NCI-H524 treated with DMSO at 0.1 percent for 48 hours (cell line): ENCODE measurements at places on chromosomes 13 and 19.

- no peak for DNase-seq
Observed at GRCh38 chr19:16157601-16158000, 14.1 kb downstream of the HSH2D start.

DNA sequence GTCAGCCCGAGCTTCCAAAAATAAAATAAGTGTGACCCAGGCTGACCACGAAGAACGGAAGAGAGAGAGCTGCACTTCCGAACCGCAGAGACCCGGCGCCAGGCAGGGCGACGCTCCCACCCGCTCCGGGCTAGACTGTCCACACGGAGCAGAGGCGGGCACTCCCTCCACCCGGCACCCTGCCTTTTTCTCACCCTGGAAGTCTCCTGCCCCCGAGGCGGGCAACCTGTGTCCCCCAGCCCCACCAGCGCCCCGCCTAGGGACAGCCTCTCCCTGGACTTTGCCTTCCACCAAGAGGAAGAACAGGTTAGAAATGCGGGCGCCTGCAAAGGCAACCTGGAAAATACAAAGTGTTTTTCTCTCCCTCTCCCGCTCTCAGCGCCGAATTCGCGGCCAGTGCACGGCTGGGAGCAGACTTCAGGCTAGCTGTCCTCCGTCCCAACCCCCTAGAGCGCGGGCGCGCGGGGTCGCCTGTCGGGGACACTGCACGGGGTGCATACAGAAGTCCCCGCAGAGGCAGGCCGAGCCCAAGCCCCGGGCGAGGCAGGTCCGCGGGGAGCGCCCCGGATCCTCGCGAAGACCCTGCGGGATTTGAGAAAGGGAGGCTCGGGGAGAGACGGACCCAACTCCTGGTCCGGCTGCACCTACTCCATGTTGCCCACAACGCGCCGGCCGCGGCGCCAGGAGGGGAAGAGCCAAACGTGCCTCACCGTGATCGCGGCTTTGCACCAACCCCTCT, 845 bp downstream of the SPRY2 start:
- no peak for DNase-seq

GRCh38 chr19:38879400-38879751, 1.3 kb upstream of the RINL start:
- no peak for DNase-seq

GRCh38 chr19:46265217-46265828, 31.5 kb upstream of the HIF3A start:
- DNase-seq, result no peak

GRCh38 chr19:42529248-42529764, 1.0 kb upstream of the CEACAM1 start:
- DNase-seq, result no peak

DNA sequence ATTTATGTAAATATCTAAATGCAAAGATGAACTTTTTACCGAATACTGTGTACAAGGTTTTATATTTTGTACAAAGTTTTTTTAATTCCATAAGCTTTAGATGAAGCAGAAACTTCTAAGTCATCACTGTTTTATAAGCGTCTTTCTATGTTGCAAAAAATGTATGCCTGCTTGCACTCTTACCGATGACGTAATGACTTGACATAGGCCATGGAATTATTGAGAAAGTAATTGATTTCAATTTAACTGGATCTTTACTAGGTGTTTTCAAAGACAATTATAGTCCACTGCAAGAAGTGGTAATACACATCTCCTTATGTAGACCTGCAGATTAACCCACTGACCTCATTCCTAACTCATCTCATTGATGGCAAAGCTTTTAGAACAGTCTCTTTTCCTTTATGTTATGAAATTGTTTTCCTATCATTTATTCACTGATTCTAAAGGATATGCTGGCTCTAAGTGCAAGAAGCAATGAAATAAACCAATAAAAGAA, 10.4 kb downstream of the DACH1 start:
- no peak for DNase-seq

GRCh38 chr13:75299246-75299645, 182.7 kb downstream of the TBC1D4 start:
- no peak for DNase-seq

GRCh38 chr19:33609353-33609752, 12.4 kb upstream of the CHST8 start:
- DNase-seq, result no peak

- no peak for DNase-seq
Observed at GRCh38 chr19:51311351-51312257, at the start of gene IGLON5. Gene IGLON5, plus strand, starts transcription at chr19:51311644. Its CDS starts 204 bp downstream, at chr19:51311848.

DNA sequence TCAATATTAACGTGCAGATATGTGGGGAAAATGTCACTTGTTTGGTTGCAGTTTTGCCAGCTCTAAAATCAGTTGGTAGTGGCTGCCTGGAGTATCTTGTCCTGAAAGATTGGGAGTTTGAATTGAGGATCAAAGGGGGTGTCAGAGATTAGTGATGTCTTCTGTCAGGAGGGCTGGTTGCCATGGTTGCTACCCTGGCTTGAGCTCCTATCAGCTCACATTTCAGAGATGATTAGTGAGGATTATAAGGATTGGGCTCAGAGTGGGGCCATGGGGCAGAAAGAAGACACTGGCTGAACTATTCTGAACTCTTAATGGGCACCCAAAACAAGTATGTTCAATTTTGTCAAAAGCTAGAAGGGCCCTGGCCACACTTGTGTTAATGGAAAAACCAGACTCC, 95.5 kb upstream of the RNF113B start:
- peak; percentile 69 for DNase-seq

- no peak for DNase-seq
Observed at GRCh38 chr19:29393915-29394460, 131.8 kb upstream of the VSTM2B start.

- no peak for DNase-seq
Observed at GRCh38 chr13:32964987-32965386, 51.2 kb upstream of the KL start.
